ENCODE measurements at places on chromosomes 6 and 20. TPM values are rescaled to one million over a fixed set of nuclear protein-coding genes. Genes with fewer than 3 reads are reported as not detected.

Gene C4B
- 84.0 TPM for total RNA-seq

Gene PTCRA
- not detected for total RNA-seq

- DNase-seq: no peak
Measured at GRCh38 chr6:152057832-152058498, 250.5 kb downstream of the ESR1 start.

DNA sequence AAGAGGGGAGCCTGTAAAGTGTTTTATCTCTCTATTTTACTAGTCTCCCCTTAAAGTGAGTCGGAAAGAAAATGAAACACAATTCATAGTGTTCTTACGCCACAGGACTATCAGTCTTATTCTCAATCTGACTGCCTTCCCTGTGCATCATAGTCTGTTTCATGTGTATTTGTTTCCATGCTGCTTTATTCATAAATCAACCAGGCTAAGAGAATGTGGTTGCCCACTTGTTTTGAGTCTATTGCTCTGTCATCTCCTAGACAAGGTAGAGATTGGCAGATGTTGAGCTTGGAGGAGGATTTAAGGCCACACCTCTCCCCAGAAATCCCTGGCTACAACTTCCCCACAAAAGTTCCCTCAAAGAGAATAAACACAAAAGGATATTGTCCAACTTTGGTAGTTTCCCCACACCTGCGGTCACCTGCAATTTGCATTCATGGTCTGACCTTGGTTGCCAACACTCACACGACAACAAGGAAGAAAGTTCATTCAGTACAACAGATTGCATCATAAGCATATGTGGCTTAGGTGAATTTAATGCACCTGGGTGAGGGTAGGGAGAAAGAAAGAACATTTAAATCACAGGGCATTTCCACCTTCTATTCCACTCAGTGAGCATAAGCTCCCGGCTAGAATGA is 167.1 kb upstream of the FBXL4 start:
- DNase-seq: no peak

DNA sequence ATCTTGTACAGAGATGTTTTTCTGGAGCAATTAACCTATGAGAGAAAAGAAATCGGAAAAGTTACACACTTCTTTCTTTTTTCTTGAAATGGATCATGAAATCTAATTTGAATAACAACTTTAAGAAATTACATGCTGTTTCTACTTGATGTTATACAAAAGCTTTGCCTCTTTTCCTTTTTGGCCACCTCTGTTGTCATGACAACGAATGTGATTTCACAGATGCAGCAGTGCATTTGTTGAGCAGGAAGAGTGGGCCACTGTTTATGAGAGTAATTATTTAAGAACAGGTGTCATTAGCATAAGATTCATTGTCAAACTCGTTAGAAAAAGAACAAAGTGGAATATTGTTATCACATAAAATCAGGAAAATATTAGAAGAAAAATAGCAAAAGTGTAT is 148.3 kb upstream of the IMPG1 start:
- DNase-seq: no peak

DNA sequence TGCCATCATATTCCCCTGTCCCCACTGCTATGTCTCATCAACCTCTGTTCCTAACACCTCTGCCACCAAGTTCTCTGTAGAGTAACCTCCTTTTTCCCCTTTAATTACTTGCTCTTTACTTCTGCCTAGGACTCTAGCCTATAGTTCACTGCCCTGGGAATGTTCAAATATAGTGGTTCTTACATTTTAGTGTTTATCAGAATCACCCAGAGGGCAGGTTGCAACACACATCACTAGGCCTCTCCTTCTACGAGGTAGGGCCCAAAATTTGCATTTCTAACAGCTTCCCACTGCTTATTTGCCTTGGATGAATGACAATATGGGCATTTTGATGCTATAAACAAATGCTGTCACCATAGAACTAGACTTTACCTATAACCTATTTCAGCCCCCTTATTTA is 23.1 kb upstream of the C6orf141 start:
- no peak for DNase-seq

GRCh38 chr20:33878583-33878982 is 67.4 kb downstream of the CHMP4B start:
- DNase-seq: no peak

DNA sequence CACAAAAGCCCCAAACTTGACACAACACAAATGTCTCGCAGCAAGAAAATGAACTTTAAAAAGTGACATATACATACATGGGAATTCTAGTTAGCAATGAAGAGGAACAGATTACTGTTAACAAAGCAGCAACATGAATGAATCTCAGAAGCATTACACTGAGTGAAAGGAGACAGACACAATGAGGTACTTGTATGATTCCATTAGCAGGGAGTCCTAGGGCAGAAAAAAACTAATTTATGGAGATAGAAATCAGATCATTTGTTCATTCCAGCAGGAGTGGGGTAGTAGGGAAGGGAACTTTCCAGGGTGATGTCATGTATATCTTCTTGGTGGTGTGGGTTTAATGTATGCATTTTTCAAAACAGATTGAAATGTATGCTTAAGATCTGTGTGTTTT is 524.4 kb downstream of the KIF16B start:
- DNase-seq: no peak

GRCh38 chr6:149856256-149856994 is 7.7 kb downstream of the LRP11 start:
- no peak for DNase-seq

GRCh38 chr6:329888-330691 is 37.8 kb downstream of the DUSP22 start:
- DNase-seq: no peak

All from left ventricle myocardium superior (tissue), 1 donor.